ENCODE measurements at places on chromosomes 6 and 20.

DNA sequence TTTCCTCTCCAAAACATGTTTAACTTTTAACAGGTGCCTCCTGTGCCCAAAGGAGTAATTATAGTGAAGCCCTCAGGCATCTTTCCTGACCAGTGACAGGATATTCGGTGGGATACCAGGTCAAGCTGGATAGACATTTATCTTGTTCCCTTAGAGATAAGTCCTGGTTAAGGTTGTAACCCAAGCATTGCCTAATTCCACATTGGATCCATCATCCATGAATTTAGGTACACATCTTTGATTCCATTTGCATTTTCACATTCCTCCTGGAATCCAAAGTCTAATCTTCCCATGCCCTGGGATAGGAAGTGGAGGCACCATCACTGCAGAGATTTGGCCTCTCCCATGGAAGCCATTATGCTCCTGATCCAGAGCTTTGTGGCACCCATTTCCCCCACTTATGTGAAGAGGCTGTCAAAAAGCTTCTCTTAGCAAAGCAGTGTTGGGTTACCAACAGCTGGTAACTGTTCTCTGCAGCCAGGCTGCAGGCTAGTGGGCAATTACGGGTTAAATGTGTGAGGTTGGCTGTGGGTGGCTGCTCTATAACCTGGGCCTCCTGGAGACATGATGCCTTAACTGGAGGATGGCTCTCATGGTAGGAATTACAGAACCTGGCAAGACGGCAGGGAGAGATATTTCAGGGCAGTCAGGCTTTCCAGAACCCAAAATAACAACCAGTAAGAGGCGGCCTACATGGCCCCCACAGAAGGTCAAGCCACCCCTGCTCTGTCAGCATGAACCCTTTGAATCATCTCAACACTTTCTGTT, 96.9 kb upstream of the VGLL2 start:
- no peak for DNase-seq

DNA sequence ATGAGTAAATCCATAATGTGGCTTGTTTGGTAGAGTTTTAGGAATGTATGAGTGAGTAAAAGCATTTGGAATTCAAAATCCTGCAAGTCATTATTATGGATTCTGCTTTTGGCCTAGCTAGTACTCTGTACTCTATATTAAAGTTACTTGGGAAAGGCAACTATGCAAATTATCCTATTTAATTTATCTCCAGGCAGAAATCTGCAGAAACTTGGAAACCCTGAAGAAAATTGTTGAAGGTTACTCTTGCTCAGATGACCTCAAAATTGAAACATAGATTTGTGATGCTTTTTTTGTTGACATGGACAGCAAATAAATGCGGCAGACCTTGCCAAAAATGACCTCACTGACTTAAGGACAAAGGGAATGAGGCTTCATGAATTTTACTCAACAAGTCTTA, 477.1 kb upstream of the EYS start:
- DNase-seq, result no peak

DNA sequence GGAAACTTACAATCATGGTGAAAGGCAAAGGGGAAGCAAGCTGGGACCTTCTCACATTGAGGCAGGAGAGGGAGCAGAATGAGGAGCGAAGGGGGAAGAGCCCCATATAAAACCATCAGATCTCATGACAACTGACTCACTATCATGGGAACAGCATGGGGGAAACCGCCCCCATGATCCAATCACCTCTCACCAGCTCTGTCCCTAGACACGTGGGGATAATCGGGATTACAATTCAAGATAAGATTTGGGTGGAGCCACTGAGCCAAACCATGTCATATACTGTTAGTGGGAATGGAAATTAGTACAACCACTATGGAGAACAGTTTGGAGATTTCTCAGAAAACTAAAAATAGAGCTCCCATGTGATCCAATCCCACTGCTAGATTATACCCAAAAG, 163.7 kb downstream of the MANEA start:
- no peak for DNase-seq

DNA sequence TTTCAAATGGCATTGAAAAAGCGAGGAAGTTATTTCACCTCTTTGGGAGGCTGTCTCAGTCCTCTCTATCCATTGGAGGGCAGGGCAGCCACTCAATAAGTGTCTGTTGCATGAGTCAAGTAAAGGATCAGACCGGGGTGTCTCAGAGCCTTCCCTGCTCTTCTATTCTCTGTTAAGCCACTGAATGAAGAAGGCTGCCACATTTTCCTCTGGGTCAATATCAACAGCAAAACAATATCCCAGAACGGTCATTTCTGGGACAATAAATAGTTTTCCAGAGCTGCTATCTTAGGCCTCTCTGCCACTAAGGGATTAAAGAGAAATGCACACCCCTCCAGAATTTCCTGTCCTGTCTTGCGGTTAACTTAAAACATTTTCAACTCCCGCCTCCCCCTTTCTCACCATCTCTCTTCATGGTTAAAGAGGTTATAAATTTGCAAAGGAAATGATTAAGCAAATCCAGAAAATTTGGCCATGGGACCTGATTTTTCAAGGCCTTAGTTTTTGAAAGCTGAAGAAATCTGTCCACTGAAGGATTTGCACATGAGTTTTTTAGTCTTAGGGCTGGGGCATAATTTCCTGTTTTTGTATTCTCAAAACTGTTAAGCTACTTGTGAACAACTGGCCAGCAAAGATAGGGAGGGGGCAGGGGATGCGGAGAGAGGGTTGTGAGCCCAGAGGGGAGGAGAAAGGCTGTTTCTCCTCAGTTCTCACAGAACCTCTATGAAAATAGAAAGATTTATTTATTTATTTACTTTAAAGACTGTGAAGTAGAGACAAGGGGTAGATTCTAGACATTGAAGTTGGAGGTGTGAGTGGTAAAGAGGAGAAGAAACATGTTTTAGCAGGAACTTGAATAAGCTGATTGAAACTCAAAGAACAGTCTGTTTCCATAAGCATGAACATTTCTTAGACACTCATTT, 135.7 kb downstream of the BCAS1 start:
- DNase-seq, result peak; percentile 52

GRCh38 chr6:1850121-1850839, 240.6 kb downstream of the FOXC1 start:
- no peak for DNase-seq

DNA sequence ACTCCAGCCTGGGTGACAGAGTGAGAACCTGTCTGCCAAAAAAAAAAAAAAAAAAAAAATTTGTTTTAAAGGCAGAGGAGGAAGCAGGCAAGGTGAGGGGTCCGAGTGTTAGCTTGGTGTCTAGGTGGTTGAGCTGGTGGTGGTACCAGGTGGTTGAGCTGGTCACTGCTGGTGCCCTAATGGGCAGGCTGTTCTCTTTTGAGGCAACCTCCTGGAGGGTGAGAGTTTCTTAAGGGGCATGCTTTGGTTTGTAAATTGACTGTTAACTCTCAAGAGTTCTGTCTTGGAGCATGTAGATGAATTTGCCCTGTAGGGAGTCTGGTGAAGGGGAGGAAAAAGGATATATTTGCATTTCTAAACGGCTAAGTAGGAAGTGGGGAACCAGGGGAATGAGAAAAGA, 52.7 kb downstream of the BANF2 start:
- no peak for DNase-seq

DNA sequence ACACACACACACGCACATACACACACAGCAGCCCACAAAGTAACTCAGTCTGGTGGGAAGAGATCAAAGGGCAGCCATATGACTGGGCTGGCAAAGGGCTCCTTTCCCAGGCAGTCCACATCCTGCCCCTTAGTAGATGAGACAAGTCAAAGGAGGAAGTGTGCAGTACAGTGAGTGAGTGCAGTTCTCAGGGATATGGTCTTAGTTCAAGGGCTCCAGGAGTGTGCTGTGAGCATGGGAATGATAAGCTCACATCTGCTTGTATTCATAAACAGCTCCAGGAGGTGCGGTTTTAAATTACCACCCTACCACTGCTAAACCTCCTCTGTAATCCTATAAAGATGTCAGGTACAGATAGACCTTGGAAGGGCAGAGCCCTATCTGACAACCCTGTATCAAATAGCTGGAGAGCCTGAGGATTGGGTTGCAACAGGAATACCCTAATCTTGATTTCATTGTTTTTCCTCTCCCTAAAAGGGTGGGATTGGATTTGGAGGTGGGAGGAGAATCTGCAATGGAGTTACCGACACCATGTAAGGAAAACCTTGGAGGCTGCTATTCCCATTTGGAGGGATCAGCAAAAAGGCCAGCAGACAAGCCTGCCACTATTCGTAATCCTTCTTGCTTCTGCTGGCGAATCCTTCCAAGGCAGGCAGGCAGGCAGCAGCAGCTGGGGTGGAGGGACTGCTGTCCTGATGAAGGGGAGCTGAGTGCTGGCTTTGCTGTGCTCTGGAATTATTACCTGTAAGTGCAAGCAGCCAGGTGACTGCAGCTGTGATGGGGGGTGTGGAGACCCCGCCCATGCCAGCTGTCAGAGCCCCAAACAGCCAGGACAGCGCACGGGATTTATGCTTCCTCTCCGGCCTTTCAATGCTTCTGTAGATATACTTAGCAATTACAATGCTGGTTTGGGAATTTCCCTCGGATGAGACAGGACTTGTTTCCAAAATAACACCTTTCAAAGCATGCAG, 342.7 kb downstream of the PRL start:
- peak; percentile 52 for DNase-seq

- DNase-seq, result no peak
These were observed at the start of gene DBNDD2 for GRCh38 chr20:45407783-45408645. Gene DBNDD2 (plus strand): TSS chr20:45408289. CDS start chr20:45408468, 179 bp downstream.

GRCh38 chr20:47353239-47353691, 3.2 kb downstream of the ZMYND8 start:
- no peak for DNase-seq

DNA sequence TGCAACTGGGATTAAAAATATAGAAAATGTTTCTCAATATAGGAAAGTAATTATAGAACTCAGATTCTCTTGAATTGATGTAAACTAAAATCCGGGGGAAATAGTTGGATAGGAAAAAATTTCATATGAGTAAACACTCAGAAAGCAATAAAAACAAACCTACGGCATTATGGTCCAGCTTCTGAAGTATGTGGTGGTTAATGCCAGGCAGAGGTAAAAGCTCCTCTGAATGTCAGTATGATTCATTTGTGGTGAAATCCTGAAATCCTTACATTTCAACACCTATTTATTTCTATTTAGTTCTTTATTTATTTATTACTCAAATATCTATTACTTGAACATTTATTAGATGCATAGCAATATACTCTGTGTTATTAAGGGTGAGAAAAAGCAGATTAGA, 145.1 kb downstream of the RIMS1 start:
- no peak for DNase-seq

- no peak for DNase-seq
These were observed 175.8 kb downstream of the GMPR start for GRCh38 chr6:16414205-16414604.

DNA sequence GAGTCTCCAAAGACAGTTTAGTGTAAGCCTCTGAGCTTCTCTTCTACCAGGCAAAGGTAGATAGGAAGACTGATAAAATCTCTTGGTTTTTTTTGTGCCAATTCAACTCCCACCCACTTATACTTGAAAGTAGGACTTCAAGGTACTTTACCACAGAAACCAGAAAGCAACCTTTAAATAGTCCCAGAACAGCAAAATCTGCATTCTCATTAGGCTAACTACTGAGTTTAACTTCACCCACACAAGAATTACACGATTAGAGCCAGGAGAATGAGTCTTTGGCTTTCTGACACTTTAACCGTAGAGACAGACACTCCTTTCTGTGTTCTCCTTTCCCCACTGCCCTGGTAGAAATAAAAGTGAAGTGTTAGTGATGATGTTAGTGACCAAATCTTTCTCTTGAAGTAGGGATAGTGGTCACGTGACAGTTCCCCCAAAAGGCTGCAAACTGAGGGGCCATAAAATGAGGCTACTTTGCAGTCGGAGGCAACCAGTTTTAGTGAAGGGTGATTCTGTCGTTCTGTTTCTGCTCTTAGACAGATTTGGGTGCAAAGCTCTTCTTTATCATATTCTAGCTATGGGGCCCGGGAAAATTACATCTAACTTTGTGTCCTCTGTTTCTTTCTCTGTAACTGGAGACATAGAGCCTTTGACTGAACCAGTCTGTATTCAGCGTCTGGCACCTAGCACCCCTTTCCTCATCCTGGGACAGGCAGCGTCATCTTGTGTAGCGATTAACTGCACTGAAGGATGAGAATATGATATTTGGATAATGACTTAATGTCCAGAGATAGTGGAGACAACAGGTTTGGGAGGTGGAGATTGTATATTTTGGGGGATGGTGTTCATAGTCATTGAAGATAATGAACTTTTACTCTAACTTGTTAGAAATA, 206.4 kb upstream of the CITED2 start:
- no peak for DNase-seq

GRCh38 chr6:4981761-4982160, 22.1 kb downstream of the RPP40 start:
- DNase-seq, result no peak

- no peak for DNase-seq
These were observed 143.7 kb upstream of the ATXN1 start for GRCh38 chr6:16904957-16905356.

GRCh38 chr20:54122681-54123586, 50.9 kb downstream of the CYP24A1 start:
- no peak for DNase-seq

DNA sequence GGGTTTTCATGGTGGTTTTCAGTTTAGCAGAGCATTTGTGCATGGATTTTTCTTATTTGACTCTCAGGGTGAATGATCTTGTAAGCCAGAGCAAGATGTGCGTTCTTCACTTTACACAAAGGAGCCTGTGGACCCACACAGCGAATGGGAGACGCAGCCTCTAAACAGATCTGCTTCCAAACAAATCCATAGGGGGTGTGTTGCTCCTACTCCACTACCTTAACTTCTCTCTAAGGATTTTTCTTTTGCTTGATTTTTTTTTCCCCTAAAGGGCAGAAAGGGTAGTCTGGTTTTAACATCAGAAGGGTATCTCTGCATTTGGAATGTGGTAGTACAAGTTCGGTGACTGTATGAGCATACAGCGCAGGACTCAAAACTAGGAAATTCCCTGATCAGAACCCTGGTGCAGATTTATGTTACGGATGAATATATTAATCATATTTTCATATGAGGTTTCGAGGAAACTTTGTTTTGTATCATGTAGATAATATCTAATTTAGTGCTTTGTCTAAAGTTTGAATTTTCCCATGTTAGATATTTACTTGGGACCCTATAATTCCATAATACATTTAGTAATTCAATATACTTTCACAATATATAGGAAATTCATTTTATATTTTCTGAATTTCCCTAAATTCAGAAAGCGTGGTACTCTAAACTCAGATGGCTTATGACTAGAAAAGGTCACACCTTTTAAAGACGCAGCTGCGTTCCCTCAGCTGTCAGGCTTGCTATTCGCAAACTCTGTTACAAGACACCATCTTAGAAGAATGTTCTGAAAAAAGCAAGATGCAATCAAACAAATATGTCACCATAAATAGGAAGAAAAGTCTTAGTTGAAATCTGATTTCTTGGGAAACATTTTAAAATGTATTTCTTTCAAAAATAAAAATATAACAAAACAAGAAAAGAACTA, 196.9 kb downstream of the TMEM242 start:
- DNase-seq, result no peak

- DNase-seq, result no peak
These were observed 32.9 kb downstream of the LCA5 start for GRCh38 chr6:79504372-79504771.

GRCh38 chr6:29887330-29887818, 55.0 kb upstream of the HLA-A start:
- DNase-seq, result peak; percentile 69

- DNase-seq, result no peak
These were observed 38.8 kb downstream of the PPARD start for GRCh38 chr6:35381132-35381531.

All from right forelimb (tissue), 1 donor.